ENCODE measurements at places on chromosomes 7 and 10. TPM values are rescaled to one million over a fixed set of nuclear protein-coding genes. Genes with fewer than 3 reads are reported as not detected.

FGFBP3 gene
- total RNA-seq: 1.2 TPM

GSTO2 gene
- total RNA-seq: 15.1 TPM

ASZ1 gene
- not detected for total RNA-seq

DNA sequence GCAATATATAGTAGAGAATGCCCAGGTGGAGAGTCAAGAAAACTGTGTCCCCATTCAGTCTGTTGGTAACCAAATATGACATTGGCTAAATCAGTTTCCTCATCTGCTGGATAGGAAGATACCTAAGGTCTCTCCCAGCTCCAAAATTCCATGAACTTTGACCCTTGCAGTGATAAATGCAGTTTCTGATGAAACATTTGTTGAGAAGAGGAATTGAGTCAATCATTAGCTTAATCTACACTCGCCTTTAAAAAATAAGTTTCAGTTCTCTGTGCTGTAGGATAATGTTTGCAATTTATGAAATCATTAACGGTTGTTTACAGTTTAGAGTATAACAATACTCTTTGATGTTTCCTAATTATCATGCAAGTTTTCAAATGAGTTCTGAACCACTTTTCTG lies 38.0 kb upstream of the SLC25A13 start:
- DNase-seq: no peak

GRCh38 chr10:78902815-78903214 lies 166.0 kb upstream of the ZMIZ1 start:
- DNase-seq: no peak

GRCh38 chr10:117670116-117670904 lies 127.8 kb downstream of the EMX2 start:
- no peak for DNase-seq

GRCh38 chr10:14800397-14800796 lies 25.7 kb upstream of the FAM107B start:
- DNase-seq: no peak

- DNase-seq: no peak
Observed at GRCh38 chr7:103799298-103799697, 190.2 kb downstream of the RELN start.

MLXIPL gene
- total RNA-seq: not detected

LIPM gene
- total RNA-seq: not detected

All from Caki2 (cell line).